Endothelial cell of umbilical vein (primary cell): ENCODE measurements at places on chromosomes 6 and 20. TPM values are rescaled to one million over a fixed set of nuclear protein-coding genes. Genes with fewer than 3 reads are reported as not detected.
A peak's percentile ranks its signal among the peaks of the same experiment; 100 is the strongest.

The KIF25 gene
- not detected in 2 replicates for total RNA-seq

The PCK1 gene
- not detected in 2 replicates for total RNA-seq

The DCDC2 gene
- total RNA-seq, result not detected in 2 replicates

The FGD2 gene
- not detected in 2 replicates for total RNA-seq

The LGSN gene
- not detected in 2 replicates for total RNA-seq

- peaks cover 29% of the 10 kb centered on the region for H3K4me1 ChIP-seq
- peaks cover 7% of the 10 kb centered on the region for H3K36me3 ChIP-seq
- DNase-seq, result peak; percentile 30
- no peaks in the 10 kb centered on the region for H3K27me3 ChIP-seq
- peak overlapping the region; percentile 27 for H3K27ac ChIP-seq
Measured at GRCh38 chr6:85676086-85676729, 33.5 kb upstream of the SYNCRIP start.

GRCh38 chr6:44260011-44260410, 2.7 kb upstream of the SLC35B2 start:
- H3K36me3 ChIP-seq, result peaks cover 3% of the 10 kb centered on the region
- H3K4me3 ChIP-seq, result no peak overlapping the region
- peaks cover 41% of the 10 kb centered on the region for H3K4me1 ChIP-seq
- no peaks in the 10 kb centered on the region for H3K27me3 ChIP-seq
- H3K27ac ChIP-seq, result no peak overlapping the region

DNA sequence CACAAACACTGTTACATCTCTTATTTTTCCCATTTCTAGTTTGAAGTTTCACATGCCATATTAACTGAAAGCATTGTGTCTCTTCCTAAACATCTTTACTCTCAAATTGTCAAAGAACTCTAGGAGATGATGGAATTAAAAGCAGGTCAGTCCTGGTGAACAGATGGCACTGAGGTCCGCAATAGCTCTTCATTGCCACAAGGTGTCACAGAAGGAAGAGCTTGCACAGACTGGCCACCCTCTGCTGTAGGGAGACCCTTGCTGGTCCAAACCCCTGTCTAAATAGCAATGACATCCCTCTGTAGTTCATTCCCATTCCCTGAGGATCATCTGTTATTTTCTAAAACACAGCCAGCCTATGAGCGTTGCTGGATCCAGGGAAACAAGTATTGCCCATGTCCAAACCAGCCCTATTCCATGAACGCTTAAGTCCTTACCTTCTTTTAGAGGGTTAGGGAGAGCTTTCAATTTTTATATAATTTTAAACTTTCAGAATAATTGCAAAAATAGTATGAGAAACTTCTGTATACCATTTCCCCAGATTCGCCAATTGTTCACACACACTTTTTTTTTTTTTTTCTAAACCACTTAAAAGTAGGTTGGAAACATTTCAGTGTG, 10.1 kb upstream of the HDAC2 start:
- peak; percentile 35 for DNase-seq
- H3K36me3 ChIP-seq, result no peaks in the 10 kb centered on the region
- H3K4me1 ChIP-seq, result no peaks in the 10 kb centered on the region
- no peak overlapping the region for H3K27ac ChIP-seq
- no peaks in the 10 kb centered on the region for H3K27me3 ChIP-seq

GRCh38 chr20:46523696-46524328, 10.5 kb upstream of the ZNF334 start:
- DNase-seq, result peak; percentile 7
- no peaks in the 10 kb centered on the region for H3K27me3 ChIP-seq
- no peaks in the 10 kb centered on the region for H3K4me1 ChIP-seq
- no peaks in the 10 kb centered on the region for H3K36me3 ChIP-seq
- H3K27ac ChIP-seq, result no peak overlapping the region

DNA sequence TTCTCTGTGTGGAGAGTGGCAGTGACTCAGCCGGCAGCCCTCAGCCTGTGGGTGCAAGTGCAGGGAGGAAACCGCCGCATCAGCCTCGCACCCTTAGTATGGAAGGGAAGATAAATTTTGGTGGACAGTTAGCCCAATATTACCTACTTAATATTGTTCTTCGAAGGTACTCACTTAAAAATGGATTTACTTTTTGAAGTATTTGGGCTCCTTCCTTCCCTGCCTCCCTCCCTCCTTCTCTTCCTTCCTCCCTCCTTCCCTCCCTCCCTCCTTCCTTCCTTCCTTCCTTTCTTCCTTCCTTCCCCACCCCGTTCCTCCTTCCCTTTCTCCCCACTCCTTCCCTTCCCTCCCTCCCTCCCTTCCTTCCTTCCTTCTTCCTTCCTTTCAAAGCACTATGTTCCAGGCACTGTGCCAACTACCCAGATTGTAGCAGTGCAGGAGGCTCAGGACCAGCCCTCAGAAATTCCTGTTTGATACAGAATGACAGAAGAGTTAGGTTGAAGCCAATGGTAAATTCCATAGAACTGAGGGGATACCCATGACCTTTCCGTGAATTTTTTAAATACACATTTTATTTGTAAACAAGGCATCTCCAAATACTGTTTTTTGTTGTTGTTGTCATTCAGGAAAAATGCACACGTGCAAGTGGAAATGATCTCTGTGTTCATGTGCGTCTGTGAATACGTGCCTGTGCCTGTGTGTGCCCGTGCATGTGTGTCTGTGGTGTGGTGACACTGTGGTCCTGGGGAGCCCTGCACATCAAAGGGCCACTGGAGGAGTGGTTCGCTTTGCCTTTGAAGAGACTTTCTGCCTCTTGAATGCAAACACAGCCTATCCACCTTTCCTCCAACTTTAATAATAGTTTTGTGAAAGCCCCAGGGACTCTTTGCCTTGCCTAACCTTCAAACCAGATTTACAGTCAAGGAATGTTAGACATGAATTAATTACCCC, 141.7 kb downstream of the EDN3 start:
- no peaks in the 10 kb centered on the region for H3K36me3 ChIP-seq
- no peaks in the 10 kb centered on the region for H3K27me3 ChIP-seq
- no peak for DNase-seq
- no peaks in the 10 kb centered on the region for H3K4me1 ChIP-seq
- H3K4me3 ChIP-seq, result no peak overlapping the region
- no peak overlapping the region for H3K27ac ChIP-seq

GRCh38 chr6:159056003-159056402, 11.2 kb upstream of the TAGAP start:
- no peak for DNase-seq
- H3K4me1 ChIP-seq, result no peaks in the 10 kb centered on the region
- H3K4me3 ChIP-seq, result no peak overlapping the region
- H3K27ac ChIP-seq, result no peak overlapping the region

- no peaks in the 10 kb centered on the region for H3K36me3 ChIP-seq
- no peak overlapping the region for H3K4me3 ChIP-seq
- peak overlapping the region; percentile 55 for H3K27ac ChIP-seq
- peaks cover 60% of the 10 kb centered on the region for H3K4me1 ChIP-seq
Measured at GRCh38 chr20:47577314-47577713, 75.6 kb downstream of the NCOA3 start.

DNA sequence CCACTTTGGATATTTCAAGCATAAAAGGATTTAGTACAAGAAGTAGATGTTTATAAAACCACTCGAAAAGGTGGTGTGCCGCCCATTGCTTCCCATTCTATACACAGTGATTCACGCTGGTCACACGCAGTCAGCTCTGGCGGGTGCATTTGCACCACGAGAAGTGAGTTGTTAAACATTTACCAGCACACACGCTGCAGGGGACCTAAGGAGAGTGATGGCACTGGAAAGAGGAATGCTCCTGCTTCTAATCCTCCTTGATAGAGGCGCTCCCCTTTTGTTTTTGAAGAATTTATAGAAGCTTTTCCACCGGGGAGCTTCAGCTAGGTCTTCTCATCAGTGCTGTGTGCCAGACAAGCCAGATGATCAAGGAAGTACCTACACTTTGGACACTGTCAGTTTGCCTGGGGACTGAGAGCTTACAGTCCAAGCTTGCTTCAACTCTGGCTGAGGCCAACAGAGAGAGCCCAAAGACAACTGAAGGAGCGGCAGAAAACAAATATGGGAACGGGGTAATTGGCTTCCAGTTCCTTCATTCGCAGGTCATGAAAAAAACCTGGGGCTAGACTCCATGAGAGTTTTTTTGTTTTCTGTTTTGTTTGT, 31.2 kb downstream of the MUC22 start:
- no peaks in the 10 kb centered on the region for H3K36me3 ChIP-seq
- DNase-seq, result no peak
- H3K4me3 ChIP-seq, result no peak overlapping the region
- H3K4me1 ChIP-seq, result no peaks in the 10 kb centered on the region
- H3K27me3 ChIP-seq, result peaks cover 13% of the 10 kb centered on the region

DNA sequence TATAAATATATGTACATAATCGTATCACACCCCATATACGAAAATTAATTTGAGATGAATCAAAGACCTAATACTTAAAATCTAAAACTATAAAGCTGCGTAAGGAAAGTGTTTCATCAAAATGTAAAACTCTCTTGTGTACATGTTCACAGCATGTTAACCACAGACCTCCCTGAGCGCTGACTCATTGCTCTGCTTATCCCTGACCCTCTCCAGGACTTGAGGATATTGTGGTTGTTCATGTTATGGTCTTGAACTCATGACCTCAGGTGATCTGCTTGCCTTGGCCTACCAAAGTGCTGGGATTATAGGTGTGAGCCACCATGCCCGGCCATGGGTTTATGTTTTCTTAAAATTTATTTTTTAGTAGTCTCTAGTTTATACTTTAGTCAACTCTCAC, 14.2 kb downstream of the FAM83B start:
- H3K27me3 ChIP-seq, result peaks cover 2% of the 10 kb centered on the region
- no peak for DNase-seq
- H3K27ac ChIP-seq, result no peak overlapping the region

DNA sequence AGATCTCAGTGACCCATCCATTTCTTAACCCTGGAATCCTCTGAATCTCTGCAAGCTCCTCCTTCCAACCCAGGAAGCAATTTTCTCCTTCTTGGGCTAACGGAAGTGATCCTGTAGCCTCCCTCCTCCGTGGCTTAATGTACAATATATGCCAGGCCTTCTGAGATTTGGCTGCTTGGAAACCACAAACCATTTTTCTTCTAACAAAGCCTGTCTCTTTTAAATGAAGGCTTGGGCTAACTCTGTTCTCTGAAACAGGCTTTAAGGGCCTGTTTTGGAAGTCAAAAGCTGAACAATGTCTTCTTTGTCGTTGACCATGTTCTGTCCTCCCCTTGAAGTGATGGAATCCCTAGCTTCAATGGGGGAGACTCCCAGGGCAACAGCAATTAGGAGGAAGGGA, 14.9 kb downstream of the FYN start:
- H3K27ac ChIP-seq, result no peak overlapping the region
- no peak for DNase-seq
- H3K4me1 ChIP-seq, result no peaks in the 10 kb centered on the region
- no peaks in the 10 kb centered on the region for H3K27me3 ChIP-seq
- H3K4me3 ChIP-seq, result no peak overlapping the region

DNA sequence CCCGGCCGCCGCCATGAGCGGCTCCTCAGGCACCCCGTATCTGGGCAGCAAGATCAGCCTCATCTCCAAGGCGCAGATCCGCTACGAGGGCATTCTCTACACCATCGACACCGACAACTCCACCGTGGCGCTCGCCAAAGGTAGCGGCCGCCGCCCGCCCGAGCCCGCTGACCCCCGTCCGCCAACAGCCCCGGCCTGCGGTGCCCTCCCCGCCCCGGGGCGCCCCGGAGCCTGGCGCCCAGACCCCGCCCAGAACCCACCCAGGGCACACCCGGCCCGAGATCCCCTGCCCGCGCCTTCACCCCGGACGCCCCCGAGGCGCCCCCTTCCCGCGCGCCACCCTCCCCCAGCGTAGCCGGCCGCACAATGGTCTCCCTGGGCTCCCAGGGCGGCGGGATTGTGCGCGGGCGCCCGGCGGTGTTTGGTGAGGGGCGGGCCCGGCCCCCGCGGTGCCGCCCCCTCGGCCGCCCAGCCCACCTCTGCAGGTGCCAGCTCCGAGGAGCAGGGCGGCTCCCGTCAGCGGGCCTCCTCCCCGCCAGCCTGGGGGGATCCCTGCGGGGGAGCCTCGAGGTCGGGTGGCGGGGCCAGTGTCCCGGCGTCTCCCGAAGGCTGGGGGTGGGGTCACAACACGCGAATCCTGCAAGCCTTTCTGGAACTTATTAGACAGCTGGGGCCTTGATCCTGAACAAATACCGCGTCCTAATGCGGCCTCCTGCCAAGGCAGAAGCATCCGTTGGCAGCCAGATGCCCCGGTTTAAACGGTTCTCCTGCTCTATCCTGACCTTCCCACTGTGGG, 577 bp downstream of the LSM14B start:
- peak overlapping the region; percentile 22 for H3K27ac ChIP-seq
- peaks cover 7% of the 10 kb centered on the region for H3K27me3 ChIP-seq
- H3K36me3 ChIP-seq, result peaks cover 22% of the 10 kb centered on the region

GRCh38 chr20:10639737-10640556, 33.9 kb downstream of the JAG1 start:
- peaks cover 45% of the 10 kb centered on the region for H3K36me3 ChIP-seq
- no peaks in the 10 kb centered on the region for H3K27me3 ChIP-seq
- no peak overlapping the region for H3K27ac ChIP-seq
- H3K4me1 ChIP-seq, result peaks cover 33% of the 10 kb centered on the region

GRCh38 chr6:140001821-140002341, 627.4 kb upstream of the CITED2 start:
- DNase-seq, result no peak
- H3K4me3 ChIP-seq, result no peak overlapping the region
- no peaks in the 10 kb centered on the region for H3K36me3 ChIP-seq

GRCh38 chr6:149337320-149337719, 19.8 kb downstream of the TAB2 start:
- H3K4me3 ChIP-seq, result no peak overlapping the region
- H3K27me3 ChIP-seq, result no peaks in the 10 kb centered on the region
- DNase-seq, result peak; percentile 47
- peaks cover 43% of the 10 kb centered on the region for H3K4me1 ChIP-seq
- no peaks in the 10 kb centered on the region for H3K36me3 ChIP-seq
